EL (cell line): ENCODE measurements at places on chromosomes 11 and 22.
A peak's percentile ranks its signal among the peaks of the same experiment; 100 is the strongest.

GRCh38 chr11:85685820-85686459, at the start of gene CCDC89:
Gene CCDC89 (minus strand): TSS chr11:85686195. CDS start chr11:85686130, 65 bp downstream.
- DNase-seq = peak; percentile 77

DNA sequence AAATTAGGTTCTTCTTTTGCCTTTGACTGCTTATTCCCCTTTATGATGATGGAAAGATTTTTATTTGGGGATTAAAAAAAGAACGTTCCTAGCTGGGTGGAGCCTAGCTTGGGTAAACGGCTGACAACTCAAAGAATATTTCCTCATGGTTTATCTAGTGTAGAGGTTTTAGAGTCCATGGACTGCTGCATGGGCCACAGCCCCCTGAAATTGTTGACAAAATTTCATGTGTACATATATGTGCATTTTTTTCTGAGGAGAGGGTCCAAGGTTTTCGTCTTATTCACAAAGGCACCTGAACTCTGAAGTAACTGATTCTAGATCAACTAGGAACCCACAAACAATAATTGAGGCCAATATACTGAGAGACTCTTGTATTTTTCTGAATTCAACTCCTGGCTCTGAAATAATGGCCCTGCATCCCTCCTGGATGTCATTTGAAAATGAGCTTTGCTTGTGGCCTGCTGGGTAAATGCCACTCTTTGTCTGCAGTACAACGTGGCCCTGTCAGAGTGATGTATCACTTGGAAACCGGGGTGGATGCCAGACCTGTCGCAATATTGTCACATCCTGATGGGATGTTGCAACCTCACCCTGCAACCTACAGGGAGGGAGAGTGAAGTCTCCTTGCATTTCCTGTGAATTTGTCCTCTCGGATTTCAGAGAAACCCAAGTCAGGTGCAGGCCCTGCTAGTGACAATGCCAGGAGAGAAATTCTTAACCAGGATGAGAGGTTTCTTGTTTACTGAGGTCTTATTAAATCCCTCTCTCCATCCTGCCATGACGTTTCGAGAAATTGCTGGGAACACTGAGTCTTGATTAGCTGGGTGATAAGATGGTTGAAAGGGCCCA, 33.8 kb downstream of the EHF start:
- peak; percentile 71 for DNase-seq

- DNase-seq = peak; percentile 25
Observed at GRCh38 chr11:83092488-83093384, 21.0 kb upstream of the RAB30 start.

- no peak for DNase-seq
Observed at GRCh38 chr22:48897645-48898370, 929.9 kb downstream of the BRD1 start.

GRCh38 chr11:9344061-9344680, 29.8 kb upstream of the TMEM41B start:
- no peak for DNase-seq

- DNase-seq = no peak
Observed at GRCh38 chr22:33757802-33758483, 162.3 kb downstream of the LARGE1 start.

DNA sequence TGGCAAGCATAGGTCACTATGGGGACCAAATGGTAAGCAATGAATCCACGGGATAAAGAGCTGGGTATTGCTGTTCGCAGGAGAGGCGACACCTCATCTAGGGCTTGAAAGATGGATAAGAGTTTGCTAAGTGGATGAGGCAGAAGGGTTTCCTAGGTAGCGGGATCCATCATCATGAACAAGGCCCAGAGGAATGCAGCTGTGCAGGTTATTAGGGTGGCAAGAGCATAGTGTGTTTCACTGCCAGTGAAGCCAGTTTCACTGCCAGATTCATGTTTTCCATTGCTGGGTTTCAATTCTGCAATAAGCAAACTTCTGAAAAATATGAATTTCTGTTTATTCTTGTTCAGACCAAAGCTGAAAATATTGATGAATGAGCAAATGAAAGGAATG, 27.2 kb downstream of the WEE1 start:
- no peak for DNase-seq

DNA sequence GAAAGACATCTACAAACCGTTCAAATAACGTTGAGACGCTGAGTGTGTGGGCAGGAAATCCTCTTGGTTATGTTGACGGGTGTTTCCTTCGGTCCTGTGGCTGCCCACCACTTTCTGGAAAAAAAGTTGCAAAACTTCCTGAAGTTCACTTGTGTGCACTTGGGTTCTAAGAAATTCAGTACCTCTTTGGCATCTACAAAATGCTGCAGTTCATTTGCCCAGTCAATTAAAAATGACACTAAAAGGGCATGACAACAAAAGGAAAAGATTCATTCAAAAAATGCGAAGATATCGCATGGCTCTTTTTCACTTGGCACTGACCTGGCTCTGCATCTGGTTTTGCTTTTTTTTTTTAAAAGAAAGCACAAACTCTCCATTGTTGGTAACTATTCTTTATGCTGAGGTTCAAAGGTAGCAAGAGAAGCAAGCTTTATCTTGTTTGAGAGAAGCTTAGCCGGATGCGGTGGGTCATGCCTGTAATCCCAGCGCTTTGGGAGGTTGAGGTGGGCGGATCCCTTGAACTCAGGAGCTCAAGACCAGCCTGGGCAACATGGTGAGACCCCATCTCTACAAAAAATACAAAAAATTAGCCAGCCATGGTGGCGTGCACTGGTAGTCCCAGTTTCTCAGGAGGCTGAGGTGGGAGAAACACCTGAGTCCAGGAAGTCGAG, 10.6 kb upstream of the XBP1 start:
- no peak for DNase-seq

DNA sequence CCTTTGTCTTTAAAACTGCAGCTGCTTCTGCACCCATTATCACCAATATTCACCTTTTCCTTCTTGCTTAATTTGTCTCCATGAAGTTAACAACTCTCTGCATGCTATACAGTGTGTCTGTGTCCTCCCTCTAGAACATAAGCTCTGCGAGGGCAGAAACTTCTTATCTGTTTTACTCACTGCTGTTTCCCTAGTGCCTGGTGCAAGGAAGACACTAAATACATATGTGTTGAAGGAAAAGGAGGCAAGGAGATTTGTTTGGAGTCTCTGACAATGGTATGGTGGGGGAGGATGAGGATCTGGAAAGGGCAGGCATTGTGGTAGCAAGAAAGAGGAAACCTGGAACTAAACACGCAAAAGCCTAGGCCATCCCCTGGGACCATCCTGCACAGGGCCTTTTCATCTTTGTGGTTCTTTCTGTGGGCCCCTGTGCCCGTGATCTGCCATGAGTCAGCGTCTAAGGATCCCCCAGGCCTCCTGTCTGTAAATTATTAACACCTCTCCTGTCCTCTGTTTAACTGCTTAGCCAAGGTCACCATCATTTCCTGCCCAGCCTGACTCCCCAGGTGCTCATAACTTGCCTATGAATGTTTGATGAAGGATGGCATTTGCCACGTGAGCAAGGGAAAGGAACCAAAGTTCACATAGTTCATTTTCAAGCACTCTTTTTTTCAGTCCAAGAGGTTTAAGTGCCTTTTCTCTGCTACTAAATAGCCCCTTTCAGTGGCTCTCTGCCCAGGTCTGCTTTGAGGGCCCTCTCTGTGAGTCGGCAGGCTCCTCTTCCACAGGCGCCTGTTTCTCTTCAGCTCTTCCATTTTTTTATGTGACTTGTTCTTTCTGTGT, 131.1 kb downstream of the RASSF10 start:
- peak; percentile 53 for DNase-seq

DNA sequence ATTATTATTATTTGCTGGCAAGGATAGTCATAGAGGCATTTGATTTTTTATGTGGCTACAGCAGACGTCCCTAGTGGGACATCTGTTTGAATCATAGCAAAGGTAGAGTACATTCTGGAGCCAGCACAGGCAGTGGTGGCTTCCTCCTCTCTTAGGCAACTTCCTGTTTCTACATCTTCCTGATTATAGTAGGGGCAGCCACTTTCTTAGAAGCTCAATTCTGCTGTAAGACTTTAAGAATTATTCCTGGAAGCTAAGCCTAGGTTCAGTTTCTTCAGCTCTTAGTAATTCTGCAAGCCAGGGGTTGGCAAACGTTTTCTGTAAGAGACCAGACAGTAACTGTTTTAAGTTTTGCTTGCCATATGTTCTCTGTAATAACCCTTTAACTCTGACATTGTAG, 129.3 kb upstream of the TENM4 start:
- no peak for DNase-seq

DNA sequence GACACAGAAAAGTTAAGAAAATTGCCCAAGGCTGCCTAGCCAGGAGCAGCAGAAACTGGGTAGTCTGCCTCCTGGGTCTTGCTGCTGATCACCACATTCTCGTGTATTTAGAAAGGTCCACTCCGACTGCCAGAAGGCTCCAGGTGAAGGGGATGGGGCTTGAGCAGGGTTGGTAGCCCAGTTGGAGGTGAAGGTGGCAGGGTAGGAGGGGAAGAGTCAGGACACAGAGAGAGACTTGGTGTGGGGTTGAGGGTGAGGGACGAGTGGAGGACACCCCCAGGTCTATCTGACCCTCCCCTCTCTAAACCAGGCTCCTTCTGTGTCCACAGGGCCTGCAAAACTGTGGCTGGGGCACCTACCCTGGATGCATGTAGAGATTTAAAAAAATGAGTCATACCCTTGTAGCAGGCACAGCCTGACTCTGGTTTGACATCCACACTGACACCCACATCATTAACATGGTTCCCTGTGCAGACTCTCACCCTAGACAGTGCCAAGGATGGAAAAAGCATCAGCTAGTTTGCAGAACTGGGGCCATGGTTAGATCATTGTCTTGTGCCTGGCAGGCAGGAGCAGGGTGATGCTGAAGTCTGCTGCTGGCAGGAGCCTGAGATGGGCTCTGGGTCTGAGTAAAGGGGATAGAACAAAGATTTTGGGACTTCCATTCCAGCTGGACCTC, 273.2 kb downstream of the TENM4 start:
- DNase-seq = no peak

GRCh38 chr11:98564233-98564632, 456.5 kb upstream of the CNTN5 start:
- DNase-seq = no peak

DNA sequence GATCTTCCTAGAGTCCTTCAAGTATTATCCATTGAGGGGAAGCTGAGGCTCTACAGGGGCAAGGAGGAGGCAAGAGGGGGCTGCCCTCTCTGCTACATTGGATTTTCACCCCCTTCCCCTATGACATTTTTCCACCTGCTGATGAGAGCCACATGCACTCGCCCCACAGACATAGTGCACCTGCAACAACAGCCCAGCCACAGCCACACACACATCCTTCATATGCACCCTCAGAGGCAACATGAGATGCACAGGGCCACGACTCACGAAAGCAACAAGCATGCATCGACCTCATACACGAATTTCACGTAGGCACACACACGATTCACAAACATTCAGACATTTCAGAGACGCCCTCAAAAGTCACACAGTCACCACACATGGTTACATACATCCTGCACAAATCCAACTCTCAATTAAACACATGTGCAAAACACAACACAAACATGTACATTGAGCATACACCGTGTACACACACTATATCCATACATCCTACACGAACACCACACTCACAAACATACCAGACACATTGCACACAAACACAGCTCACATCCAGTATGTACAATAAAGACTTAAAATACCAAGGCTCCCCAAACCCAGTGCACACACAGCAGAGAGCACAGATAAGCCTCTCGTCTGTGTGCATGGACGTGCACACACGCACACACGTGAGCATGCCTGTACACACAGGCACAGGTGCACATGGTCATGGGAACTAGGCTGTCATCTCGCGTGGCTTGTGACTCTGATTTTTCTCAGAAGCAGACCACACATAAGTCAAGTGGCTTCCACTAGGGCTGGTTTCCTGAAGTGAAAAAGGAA, 6.3 kb upstream of the LRRC32 start:
- no peak for DNase-seq

DNA sequence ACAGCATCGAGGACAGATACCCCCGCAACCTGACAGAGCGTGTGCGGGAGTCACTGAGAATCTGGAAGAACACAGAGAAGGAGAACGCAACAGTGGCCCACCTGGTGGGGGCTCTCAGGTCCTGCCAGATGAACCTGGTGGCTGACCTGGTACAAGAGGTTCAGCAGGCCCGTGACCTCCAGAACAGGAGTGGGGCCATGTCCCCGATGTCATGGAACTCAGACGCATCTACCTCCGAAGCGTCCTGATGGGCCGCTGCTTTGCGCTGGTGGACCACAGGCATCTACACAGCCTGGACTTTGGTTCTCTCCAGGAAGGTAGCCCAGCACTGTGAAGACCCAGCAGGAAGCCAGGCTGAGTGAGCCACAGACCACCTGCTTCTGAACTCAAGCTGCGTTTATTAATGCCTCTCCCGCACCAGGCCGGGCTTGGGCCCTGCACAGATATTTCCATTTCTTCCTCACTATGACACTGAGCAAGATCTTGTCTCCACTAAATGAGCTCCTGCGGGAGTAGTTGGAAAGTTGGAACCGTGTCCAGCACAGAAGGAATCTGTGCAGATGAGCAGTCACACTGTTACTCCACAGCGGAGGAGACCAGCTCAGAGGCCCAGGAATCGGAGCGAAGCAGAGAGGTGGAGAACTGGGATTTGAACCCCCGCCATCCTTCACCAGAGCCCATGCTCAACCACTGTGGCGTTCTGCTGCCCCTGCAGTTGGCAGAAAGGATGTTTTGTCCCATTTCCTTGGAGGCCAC, 3.3 kb downstream of the FADD start:
- no peak for DNase-seq

DNA sequence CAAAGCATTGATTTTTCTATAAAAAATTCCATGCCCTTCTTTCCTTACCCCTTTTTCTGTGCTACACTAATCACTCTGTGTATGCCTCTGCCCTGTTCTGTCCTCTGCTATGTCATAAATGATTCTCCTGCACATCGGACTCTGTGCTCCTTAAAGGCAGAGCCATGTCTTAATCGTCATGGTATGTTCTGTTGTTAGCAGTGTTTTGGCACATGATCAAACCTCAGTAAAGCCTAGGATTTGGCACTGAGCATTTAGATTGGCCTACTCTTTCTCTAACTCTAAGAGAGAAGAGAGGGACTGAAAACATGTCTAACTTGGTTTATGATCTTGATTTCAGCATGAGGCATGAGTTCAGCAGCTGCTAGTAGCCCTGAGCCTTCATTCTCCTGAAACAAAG, 266.9 kb downstream of the AASDHPPT start:
- peak; percentile 5 for DNase-seq

GRCh38 chr22:25908755-25909154, 166.8 kb downstream of the MYO18B start:
- no peak for DNase-seq

- no peak for DNase-seq
Observed at GRCh38 chr22:49004484-49005399, 822.9 kb downstream of the BRD1 start.

- no peak for DNase-seq
Observed at GRCh38 chr11:116598556-116598955, 174.2 kb downstream of the BUD13 start.

GRCh38 chr11:8698917-8699441, 16.4 kb downstream of the RPL27A start:
- DNase-seq = no peak

DNA sequence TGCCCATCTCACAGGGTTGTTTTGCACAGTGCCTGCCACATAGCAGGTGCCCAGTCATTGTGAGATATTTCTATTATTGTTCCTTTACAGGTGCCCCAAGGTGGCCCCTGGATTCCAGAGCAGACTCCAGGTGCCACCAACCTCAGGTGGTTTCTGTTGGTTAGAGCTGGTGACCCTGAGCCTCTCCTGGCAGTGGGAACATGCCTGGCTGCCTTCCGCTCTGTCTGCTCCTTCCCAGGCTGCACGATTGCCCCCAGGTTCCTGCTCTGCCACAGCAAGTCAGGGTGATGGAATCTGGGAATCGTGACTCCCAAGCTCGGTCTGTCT, 12.6 kb upstream of the OMP start:
- DNase-seq = no peak
